Activated gamma-delta T cell treated with Interleukin-2 at 50 U/mL for 16 hours (primary cell): ENCODE measurements at places on chromosomes 3 and 15.
A peak's percentile ranks its signal among the peaks of the same experiment; 100 is the strongest.

DNA sequence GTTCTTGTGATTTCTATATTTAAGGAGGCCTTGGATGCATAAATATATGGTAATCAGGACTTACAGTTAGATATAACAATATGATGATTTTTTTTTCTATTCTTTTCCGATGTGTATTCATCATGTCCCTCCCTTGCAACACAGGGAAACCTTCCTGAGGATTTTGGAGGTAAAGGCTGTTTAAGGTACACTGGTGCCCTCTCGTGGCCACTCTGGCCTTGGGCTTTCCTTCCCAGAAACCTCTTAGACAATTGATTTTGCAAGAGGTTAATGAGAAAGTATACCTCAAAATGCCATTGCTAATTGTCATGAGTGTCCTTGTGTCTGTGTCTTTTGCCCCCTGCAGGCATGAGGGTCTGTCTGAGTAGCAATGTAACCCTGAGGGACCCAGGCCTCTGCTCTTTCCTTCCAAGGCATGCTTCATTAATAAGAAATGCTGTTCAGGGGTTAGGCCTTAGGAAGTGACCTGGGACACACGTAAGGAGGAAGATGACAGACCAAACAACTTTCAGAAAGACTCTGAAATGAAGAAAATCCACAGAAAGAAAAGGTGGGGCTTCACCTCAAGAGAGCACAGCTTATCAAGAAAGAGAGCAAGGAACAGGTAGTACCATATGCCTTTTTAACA is 70.3 kb upstream of the PPP2R3A start:
- DNase-seq, result peak; percentile 5

GRCh38 chr3:184585545-184585944 is 24.0 kb downstream of the EPHB3 start:
- no peak for DNase-seq

DNA sequence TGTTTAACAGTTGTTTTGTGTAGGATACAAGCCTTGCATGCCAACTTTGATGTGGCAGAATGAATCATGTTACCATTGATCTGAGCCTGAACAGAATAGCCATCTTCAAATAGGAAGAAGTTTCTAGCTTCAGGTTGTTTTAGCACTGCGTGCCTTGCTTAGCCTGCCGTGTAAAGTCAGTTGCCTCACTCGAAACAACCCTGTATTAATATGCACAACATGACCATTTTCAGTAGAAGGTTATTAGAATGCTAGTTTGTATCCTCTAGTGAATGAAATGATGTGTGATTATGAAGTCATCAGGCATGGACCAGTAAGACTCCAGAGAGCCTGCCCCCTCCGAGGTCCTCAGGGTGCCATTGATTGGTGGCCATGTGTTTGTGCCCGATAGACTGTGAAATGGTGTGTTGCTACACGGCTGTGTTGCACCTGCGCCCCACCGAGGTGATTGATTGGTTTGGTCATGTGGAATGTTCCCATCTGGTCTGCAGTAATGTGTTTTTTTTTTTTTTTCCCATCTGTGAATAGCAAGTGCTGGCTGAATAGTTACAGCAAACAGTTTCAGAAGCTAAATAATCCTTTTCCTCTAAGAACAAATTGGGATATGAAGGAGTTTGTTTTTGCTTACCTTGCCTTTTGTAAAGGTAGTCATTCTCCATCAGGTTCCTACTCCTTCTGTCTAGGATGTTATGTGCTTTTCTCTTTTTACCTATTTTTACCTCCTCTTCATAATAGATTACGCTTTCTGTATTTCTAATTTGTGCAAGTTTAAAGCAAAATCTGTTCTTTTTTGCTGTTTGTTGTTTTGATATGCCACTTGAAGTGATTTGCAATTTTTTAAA is 214.9 kb downstream of the TCF12 start:
- peak; percentile 20 for DNase-seq

- DNase-seq, result peak; percentile 26
Measured at GRCh38 chr15:90665288-90666134, 51.6 kb upstream of the BLM start.

DNA sequence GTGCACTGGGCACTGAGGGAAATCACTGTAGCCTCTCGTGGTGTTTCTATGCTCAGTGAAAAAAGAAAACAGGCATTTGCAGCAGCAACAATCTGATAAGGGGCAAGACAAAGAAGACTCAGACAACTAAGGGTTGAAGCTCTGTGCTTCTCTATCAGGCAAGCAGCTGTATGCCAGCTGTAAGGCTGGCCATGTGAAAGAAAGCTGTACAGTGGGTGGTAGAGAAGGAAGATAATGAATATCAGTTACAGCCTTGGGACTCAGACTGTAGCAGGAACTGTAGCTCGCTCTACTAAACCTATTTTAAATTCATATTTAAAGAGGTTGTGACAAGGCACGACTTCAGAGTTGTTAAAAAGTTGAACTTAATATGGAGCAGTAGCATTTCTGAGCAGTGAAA is 76.3 kb downstream of the VGLL3 start:
- DNase-seq, result no peak

DNA sequence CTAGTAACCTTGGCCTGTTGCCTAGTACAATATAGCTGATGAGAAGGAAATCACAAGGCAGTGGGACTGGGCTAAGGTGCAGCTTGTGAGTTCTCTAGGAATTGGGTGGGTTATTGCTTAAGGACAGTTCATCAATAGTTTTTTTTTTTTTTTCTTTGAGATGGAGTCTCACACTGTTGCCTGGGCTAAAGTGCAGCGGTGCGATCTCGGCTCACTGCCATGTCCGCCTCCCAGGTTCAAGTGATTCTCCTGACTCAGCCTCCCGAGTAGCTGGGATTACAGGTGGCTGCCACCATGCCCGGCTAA is 11.5 kb downstream of the ACKR2 start:
- DNase-seq, result no peak

DNA sequence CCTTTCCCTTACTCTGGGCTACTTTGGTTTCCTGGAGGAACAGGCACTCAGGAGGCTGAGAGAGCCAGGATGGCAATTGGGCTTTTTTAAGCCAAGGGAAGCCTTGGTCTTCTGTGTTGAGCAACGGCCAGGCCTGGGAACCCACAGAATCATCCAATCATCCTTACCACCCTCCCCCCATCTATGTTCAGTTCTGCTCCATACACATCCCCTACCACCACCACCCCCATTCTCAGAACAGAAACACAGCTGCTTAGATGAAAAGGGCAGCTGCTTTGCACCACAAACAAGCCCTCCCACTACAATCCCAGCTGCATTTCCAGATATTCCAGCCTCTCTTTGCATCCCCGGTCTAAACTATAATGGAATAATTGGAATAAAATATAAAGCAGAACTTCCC is 21.0 kb downstream of the SEMA5B start:
- no peak for DNase-seq

GRCh38 chr3:188756241-188756640 is 415.5 kb upstream of the TPRG1 start:
- DNase-seq, result no peak

- no peak for DNase-seq
Measured at GRCh38 chr15:37783290-37783689, 151.2 kb upstream of the TMCO5A start.

GRCh38 chr15:25022233-25022632 is 67.4 kb downstream of the SNRPN start:
- DNase-seq, result no peak

- DNase-seq, result no peak
Measured at GRCh38 chr3:149654188-149654601, 3.6 kb downstream of the WWTR1 start.

GRCh38 chr3:17800232-17800631 is 57.8 kb upstream of the TBC1D5 start:
- DNase-seq, result no peak

DNA sequence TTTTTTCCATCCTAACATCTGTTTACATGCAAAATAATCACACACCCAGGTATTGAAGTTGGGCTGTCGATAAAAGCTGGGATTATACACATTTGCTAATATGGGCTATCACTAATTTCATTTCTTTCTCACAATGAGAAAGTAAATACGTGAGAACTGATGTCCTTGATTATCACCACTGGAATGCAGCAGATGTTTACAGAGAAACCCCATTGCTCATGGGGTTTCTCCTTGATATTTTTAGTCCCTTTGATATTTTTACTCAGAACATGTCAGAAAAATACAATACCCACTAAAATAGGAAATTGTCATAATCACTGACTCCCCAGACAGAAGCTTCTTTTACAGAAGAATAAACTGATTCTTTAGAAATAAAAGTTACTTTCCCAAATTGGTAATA is 535.1 kb upstream of the CCDC54 start:
- no peak for DNase-seq

DNA sequence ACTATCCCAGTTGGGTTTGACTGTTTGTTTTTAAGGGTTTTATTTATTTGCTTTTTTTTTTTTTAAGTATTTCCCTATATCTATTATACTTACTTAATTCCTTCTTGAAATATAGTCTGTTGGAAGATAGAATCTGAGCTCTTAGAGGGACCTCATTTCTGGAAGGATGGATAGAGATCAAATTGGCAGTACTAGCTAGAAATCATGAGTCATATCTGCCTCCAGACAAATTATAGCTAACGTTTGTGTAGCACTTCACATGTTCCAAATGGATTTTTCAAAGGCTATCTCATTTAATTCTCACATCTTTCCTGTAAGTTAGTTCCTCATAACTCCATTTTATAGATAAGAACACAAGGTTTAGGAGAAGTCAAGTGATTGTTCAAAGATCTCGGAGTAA is 384.7 kb downstream of the ZIC1 start:
- no peak for DNase-seq

DNA sequence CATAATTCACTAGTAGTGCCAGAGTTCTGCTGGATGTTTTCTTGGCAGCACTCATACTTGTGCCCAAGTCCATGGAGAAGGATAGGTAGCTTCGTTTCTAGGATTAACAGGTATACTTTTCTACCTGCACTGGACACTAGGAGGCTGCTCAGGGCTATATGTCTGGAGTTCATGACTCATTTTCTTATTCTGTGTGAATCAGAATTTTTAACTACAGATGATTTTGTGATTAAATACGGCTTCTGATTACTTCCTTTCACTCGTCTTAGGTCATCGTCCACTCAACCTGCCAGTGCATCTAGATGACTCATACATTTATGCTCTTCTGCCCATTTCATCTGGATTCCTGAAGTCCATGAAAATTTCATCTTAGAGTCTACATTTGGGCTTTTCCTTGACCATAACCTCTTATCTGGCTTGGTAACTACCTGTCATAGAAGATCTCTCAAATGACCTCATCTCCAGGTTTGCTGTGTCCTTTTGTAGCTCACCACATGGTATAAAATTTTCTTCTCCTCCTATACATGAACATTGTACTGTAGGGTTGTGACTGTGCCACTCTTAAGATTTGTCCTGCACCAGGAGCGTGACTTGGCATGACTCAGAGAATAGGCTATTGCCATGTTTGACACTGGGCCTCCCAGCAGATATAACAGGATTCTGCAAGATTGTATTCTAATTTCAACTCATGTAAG is 66.7 kb upstream of the GCSAM start:
- no peak for DNase-seq

DNA sequence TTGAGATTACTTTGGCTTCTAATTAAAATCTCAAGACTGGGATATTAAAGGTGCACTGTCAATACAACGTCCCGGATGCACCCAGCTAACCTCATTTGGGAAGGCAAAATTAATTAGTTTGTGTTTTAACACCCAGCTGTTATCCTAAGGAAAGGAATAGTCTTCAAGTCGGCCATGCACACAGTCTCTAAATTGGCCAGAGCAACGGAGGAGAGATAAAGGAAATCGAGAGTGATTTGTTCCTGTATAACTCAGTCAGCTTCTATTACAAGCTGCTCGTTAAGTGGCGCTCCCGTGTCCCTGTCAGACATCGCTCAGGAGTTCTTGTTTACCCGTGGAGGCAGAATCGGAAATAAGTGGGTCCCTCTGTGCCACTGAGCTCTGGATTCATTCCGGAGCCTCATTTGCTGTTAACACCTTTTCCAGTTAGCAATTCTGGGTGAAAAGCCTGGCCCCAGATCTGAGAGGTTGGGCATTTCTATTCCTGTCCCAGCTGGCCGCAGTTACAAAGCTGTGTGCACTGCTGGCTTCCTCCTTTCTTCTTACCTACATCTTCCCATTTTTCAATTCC is 63.9 kb downstream of the ST8SIA2 start:
- no peak for DNase-seq

GRCh38 chr3:167251678-167252077 is 128.4 kb downstream of the ZBBX start:
- DNase-seq, result no peak

GRCh38 chr3:156606729-156607128 is 51.8 kb upstream of the SSR3 start:
- no peak for DNase-seq

- no peak for DNase-seq
Measured at GRCh38 chr3:16378415-16378814, 113.4 kb downstream of the OXNAD1 start.

DNA sequence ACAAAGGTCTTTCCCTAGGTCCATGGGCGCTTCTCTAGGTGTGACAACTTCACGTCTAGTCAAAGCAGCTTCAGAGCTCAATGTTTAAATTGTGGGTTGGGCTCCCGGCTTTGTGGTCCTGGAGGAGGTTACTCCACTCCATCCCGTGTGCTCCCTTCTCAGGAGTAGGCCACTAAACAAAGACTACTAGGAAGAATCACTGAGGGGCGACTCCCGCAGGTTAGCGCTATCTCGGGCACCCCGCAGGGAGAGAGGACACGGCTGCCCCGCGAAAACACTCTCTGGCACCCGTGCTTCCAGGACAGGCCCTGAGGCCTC is 500 bp downstream of the PARP6 start:
- no peak for DNase-seq

GRCh38 chr15:40925495-40925862 is 3.7 kb upstream of the DLL4 start:
- no peak for DNase-seq

- DNase-seq, result no peak
Measured at GRCh38 chr3:134694466-134694865, 43.6 kb upstream of the KY start.

DNA sequence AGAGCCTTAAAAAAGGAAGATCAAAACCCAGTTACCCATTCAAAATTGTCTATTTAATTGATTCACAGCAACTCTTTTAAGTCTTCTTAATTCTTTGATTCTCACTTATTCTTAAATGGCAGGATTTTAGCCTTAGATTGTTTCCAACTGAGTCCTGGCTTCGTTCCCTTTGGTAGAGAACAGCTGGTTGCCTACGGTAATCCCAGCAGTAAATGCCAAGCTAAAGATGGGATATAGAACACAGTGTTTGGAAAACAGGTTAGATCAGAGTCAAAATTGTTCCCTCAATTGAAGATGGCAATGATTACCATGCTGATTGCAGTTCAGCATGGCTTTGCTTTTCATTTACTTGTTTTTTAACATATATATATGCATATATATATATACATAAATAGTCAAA is 300.9 kb downstream of the PYDC2 start:
- DNase-seq, result no peak

- no peak for DNase-seq
Measured at GRCh38 chr3:78426454-78426853, 1341.3 kb downstream of the ROBO1 start.
